Cardiac muscle cell (in vitro differentiated cells and primary cell): ENCODE measurements at places on chromosomes 5 and 9.

- no peak for DNase-seq
Observed at GRCh38 chr5:142727735-142728047, 41.8 kb upstream of the FGF1 start.

- peak; percentile 59 for DNase-seq
Observed at GRCh38 chr5:103808464-103809106, 246.0 kb upstream of the NUDT12 start.

DNA sequence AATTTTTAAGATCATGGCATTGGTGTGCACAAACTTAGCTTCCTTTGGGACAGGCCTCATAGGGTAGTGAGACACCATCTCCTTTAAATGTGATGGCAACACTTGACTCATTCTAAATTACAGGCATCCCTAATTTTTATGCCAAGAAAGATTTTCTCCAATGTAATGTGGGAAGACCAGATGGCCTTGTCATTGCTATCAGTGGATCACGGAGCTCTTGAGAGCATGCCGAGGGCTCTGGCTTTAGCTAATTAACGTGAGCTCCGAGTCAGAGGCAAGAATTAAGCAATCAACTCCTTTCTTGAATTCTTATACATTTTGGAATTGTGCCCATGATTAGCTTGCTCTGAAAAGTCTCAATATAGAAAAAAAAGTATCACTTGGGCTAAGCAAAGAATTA is 215.8 kb downstream of the LRRC70 start:
- no peak for DNase-seq

- no peak for DNase-seq
Observed at GRCh38 chr5:139340051-139340450, 1.6 kb upstream of the PAIP2 start.

GRCh38 chr5:104128348-104128747 is 565.8 kb upstream of the NUDT12 start:
- no peak for DNase-seq

- no peak for DNase-seq
Observed at GRCh38 chr9:79007701-79008483, 563.9 kb upstream of the TLE4 start.

GRCh38 chr9:70258692-70259511 is at the start of gene SMC5:
TSS of gene SMC5 (plus strand) at chr9:70258978. CDS start at chr9:70259079, 101 bp downstream.
- DNase-seq = peak; percentile 88

DNA sequence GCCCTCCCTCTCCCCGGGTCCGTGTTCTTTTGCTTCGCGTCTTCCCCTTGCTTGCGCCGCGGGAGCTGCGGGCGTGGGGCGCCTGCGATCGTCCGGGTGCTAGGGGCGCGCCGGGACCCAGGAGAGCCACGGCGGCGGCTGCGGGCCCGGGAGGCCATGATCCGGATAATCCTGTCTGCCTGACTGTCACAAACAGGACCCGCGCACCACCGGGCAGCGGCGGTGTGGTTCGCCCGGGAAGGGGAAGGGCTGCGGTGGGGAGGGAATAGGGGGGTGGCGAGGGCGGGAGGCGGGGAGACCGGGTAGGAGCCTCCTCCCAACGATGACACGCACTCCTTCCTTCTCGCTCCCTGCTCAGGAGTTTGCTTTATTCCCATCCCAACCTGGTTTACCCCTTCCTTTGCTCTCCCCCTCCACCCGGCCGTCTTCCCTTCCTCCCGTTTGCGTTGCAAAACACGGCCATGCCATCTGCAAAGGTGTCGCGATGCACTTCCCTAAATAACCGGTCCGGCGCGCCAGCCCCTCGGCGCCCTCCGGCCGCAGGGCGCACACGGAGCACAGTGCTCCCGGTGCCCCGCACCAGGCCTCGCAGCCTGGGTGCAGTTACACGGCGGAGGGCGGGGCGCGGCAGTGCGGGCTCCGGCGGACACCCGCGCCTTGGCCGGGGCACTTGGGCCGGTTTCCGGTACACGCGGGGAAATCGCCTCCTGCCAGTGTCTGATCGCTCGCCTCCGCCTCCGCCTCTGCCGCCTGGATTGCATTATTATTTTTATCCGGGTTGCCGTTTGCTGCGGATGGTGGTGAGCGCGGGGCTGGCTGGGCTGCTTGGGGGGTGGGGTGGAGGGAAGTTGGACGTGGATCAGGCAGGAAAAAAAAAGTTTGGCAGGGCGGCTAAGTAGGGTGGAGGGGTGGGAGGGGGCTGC is 1.5 kb downstream of the SMARCA2 start:
- peak; percentile 81 for DNase-seq

DNA sequence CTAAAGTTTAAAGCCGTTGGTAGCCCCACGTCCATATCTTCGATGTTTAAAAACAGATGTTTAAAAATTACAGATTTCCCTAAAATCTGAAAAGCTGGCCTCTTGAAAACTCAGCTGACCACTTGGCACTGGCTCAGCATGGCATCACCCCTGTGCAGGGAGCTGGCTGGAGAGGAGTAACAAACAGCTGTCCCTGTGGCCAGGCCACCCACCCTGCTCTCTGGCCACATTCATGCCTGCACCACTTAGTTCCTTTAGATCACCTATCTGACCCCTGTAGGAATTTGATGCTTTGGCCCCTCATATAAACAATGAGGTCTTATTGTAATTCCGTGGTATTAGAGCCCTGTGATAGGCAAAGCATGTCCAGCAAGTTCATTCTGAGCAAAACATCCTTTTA is 107.5 kb downstream of the FRMD3 start:
- DNase-seq = no peak

DNA sequence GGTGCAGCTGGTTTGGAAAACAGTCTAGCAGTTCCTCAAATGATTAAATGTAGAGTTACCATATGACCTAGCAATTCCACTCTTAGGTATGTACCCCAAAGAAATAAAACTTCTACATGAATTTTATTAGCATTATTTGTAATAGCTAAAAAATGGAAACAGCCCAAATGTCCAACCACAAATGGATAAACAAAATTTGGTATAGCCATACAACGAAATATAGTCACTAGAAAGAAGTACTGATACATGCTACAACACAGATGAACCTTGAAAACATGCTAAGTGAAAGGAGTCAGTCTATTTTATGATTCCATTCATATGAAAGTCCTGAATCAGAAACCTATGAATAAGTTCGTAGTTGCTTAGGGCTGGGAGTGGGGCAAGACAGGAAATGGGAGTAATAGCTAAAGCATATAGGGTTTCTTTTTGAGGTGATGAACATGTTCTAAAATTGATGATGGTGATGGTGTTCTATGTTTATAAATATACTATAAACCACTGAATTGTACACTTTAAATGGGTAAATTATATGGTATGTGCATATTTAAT is 6.3 kb downstream of the GDF9 start:
- no peak for DNase-seq

DNA sequence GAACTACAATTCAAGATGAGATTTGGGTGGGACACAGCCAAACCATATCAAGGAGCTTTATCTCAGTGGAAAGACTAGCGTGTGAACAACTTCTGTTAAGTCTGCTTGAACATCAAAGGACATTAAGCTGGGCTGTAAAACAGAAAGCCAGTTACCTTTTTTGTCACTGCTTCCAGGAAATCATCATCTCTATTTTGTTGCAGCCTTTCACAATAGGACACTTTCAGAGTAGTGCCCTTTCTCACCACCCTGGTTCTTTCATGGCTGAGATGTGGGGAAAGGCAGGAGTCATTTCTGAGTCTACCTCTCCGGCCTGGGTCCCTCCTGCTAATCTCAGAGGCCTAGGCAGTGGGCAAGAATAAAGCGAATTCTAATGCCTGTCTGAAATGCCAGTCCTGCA is 96.2 kb upstream of the PPP1R2B start:
- no peak for DNase-seq

DNA sequence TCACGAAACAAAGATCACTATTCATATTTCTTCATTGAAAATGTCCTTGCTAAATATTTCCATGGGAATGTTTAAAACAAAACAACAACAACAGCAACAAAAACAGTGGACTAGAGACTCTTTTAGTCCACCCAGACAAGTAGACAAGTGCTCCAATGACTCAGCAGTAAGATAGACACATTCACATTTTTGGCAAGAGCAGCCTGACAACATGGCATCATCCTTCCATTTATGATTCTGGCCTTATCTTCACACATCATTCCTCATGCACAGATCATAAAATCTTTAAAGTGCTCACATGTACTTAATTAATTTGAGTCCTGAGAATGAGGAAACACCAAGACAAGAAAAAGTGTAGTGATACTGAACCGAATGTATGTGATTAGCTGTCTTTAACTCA is 132.6 kb upstream of the PDE4D start:
- no peak for DNase-seq

DNA sequence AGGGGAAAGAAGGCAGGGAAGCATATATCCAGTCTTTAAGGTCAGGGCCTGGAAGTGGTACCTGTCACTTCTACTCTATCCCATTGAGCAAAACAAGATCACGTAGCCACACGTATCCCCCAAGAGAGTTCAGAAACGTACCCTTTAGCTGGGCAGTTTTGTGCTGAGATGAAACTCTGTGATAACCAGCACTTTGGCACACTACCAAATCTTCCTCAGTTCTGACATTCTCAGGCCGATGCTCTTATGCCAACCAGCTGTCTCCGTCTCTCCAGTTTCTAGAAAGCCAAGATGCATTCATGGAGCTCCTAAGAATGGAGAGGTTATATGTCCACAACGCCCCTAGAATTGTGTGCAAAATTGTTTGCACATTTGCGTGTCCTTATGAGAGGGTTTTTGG is 176.6 kb upstream of the MSX2 start:
- no peak for DNase-seq

- DNase-seq = peak; percentile 85
Observed at GRCh38 chr5:97142521-97143254, at the start of gene LIX1. TSS of gene LIX1 (minus strand) at chr5:97142611. CDS start at chr5:97142576, 35 bp downstream.

GRCh38 chr5:158875272-158875679 is 224.4 kb downstream of the EBF1 start:
- DNase-seq = peak; percentile 39

GRCh38 chr9:127832248-127832647 is 22.2 kb downstream of the ENG start:
- no peak for DNase-seq

- peak; percentile 76 for DNase-seq
Observed at GRCh38 chr5:65482736-65483545, 1.2 kb upstream of the ADAMTS6 start.

GRCh38 chr5:59151162-59151889 is 568.5 kb downstream of the RAB3C start:
- DNase-seq = no peak

GRCh38 chr5:62305358-62305714 is 670 bp upstream of the KIF2A start:
- DNase-seq = no peak

- no peak for DNase-seq
Observed at GRCh38 chr5:86337667-86338460, 279.9 kb upstream of the COX7C start.

- peak; percentile 59 for DNase-seq
Observed at GRCh38 chr9:131407717-131408195, 13.9 kb downstream of the PRRC2B start.

DNA sequence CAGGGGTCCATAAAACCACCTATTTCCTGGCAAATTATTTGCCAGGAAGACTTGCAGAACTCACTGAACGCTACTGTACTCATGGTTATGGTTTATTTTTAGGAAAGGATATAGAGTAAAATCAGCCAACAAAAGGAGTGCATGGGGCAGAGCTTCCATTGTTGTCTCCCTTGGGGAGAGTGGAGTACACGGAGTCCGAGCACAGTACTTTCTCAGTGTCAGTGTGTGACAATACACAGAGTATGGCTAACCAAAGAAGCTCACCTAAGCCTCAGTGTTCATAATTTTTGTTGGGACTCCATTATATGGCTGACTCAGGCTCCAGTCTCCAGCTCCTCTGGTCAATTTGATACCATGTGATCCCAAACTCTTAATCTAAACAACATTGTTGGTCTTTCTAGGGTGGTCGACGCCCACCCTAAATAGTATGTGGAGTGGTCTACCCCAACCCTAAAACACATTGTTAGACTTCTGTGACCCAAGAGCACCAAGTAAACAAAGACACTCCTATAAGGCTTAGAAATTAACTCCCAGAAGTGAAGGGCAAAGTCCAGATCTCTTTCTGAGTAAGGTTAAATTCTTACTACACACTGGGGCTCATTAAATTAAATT is 74.9 kb downstream of the SLC44A1 start:
- no peak for DNase-seq

DNA sequence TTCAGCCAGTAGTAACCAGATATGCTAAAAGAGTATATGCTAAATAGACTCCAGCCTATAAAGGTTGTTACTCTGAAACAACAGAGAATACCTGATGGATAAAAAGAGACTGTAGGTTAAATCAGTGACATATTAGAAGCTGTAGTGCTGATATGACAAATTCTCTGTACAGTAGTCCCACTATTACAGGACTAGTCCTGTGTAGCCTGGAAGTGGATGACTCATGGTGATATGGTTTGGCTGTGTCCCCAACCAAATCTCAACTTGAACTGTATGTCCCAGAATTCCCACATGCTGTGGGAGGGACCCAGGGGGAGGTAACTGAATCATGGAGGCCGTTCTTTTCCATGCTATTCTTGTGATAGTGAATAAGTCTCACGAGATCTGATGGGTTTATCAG is 276.2 kb upstream of the POU5F2 start:
- peak; percentile 11 for DNase-seq

GRCh38 chr9:93463638-93464248 is 10.4 kb upstream of the FAM120AOS start:
- DNase-seq = no peak

GRCh38 chr9:69579760-69580581 is 92.2 kb downstream of the APBA1 start:
- no peak for DNase-seq

DNA sequence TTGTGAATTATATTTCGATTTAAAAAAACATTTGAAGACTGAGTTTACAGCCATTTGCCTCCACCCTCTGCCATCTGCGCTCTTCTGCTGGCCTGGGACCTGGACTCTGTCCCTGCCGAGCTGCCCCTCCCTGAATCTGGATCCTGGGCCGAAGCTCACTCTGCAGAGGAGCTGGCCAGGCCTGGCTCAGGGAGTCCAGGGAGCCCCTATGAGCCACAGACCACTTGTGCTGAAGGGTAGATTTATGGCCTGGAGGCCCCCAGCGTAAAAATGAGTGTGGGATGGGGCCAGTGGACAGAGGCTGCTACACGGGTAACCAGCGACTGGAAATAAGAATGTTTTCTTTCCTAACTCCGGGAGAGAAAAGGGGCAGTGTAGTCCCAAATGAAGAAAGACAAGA is 129.8 kb downstream of the FGF18 start:
- no peak for DNase-seq

DNA sequence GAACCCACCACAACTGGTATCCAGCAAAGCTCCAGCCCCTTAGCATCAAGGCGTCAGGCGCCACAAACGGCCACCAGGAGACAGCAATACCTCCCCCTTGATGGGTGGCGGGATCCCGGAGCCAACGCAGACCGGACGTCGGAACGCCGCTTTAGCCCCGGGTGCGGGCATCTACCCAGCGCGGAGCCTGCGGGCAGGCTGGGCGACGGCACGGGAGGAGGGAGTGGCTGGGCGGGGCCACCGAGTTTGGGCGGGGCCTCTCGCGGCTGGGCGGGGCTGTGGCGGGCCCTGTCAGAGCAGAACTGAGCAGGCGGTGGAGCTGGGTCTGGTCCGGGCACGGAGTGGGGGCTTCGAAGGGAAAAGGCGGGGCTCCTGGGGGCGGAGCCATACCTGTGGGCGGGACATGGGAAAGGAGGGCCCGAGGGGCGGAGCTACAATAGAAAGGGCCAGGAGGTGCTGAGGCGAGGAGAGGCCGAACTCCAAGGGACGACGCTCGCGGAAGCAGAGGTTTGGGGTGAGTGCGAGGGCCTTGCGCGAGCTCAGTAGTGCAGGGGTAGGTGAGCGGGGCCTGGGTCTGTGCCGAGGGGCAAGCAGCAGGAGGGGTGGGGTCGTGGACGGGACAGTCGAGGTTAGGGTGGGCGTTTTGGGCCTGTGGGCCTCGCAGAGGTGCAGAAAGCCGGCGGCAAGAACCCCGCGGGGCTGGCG is 40.2 kb upstream of the GARNL3 start:
- peak; percentile 95 for DNase-seq
